ENCODE measurements at places on chromosomes 4 and X. TPM values are rescaled to one million over a fixed set of nuclear protein-coding genes. Genes with fewer than 3 reads are reported as not detected.

PABPC5 gene
- total RNA-seq: 1.9 TPM

TRIM60 gene
- total RNA-seq: not detected

TLR2 gene
- total RNA-seq: 94.0 TPM

CYTL1 gene
- total RNA-seq: 11.5 TPM

SLC2A9 gene
- total RNA-seq: 19.0 TPM

TRPC5OS gene
- not detected for total RNA-seq

PLRG1 gene
- 68.8 TPM for total RNA-seq

EPHA5 gene
- total RNA-seq: 0.20 TPM

ALB gene
- 2.9 TPM for total RNA-seq

RNF150 gene
- total RNA-seq: 2.4 TPM

RRH gene
- total RNA-seq: not detected

PPP4R3C gene
- not detected for total RNA-seq

ZGRF1 gene
- total RNA-seq: 3.4 TPM

NIPAL1 gene
- 2.0 TPM for total RNA-seq

CXCL5 gene
- 7.2 TPM for total RNA-seq

TMEM156 gene
- 1.2 TPM for total RNA-seq

MAGEE1 gene
- 2.6 TPM for total RNA-seq

All from upper lobe of right lung (tissue), 1 donor.